ENCODE measurements at places on chromosomes 2 and 18.

DNA sequence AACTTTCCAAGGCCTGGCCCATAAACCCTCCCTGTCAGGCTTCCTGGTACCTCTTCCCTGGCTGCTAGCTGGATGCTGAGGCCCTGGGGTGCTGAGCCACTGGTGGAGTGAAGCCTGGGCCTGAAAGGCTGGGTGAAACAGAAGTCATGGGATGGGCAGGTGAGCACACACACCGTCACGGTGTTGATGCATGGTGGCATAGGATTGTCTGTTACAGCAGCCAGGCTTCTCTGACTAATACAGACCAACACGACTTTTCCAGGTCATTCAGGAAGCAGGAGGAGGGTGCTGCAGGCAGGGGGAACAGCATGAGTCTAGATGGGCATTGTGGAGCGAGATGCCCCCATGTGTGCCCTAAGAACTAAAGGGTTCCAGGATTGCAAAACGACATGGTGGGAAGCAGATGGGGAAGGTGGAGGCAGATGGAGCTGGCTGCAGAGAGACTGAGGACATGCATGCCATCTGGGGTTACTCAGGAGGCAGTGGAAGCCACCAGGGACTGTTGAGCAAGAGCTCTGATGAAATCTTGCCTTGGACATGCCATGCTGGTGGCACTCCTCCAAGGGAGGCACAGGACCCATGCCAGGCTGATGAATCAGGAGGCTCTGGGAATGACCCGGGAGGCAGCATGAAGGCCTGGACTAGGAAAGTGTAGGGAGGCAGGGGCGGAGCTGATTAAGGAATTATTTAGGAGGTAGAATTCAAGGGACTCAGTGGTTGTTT is 480.9 kb downstream of the TSN start:
- DNase-seq = no peak

- no peak for DNase-seq
Observed at GRCh38 chr2:154447727-154448418, 250.6 kb upstream of the KCNJ3 start.

GRCh38 chr18:58344080-58344670 is 284.7 kb downstream of the ALPK2 start:
- DNase-seq = no peak

- no peak for DNase-seq
Observed at GRCh38 chr18:48917579-48918517, 32.9 kb downstream of the SMAD7 start.

DNA sequence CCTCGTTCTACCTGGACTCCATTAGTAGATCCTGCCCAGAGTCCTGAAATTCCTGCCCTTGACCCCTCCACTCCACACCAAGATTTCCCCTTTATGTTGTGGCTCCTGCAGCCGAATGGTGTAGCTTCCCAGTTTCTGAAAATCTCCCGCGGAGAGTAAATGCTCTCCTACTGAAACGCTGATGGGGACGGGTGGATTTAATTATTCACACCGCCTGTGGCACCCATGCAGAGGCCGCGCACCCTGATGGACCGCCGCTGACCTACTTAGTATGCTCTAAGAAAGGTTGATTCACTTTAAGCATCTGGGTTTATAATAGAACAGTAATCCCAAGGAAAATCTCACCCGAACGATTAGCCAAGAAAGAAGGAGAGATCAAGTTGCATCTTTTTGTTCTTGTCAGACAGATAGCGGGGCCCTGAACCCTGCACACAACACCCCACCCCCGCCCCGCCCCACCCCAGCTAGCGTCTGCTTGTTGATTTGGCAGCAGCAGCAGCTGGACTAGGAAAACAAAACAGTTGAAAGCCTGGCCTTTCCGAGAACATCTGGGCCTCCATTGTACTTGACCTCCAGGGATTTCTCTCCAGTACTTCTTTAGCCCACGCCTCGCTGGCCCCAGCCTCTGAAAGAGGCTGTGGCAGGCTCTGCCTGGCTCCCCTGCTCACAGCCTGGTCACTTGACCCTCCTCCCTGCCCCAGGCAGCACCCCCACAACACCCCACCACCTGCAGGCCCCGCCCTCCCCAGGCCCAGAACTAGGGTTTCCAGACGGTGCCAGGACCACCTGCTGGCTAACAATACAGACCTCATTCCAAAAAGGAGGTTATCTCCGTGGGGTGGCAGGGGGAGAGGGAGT is 53.6 kb downstream of the DPYSL5 start:
- DNase-seq = no peak

- DNase-seq = no peak
Observed at GRCh38 chr2:147482111-147482895, 362.5 kb upstream of the ACVR2A start.

DNA sequence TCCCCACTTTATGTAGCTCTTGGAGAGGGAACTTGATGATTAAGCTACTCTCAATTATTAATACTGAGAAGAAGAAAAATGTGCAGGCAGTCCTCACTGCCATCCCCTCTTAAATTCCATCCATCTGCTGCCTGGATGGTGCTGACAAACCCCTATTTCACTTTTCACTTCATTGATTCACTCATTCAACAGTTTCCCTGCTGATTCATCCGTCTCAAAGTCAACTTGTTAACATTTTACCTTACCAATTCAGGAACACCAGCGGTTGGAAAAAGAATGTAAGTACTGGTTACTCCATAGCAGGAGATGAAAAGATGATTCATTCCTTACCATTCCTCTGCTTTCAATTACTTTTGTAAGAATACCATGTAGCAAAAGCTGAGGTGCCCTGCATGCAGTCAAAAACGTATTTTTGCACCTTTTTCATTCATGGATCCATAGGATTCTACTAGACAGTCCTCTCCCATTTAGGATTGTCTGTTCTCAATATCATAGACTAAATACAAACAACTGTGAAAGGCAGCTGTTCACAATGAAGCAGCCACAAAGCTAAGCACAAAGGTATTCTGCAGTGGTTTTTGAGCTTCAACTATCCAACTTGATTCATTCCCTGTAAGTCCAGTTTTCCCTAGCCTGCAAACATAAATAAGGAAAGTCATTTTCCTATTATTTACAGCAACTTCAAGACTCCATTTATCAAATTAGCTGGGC is 262.0 kb downstream of the MREG start:
- no peak for DNase-seq

DNA sequence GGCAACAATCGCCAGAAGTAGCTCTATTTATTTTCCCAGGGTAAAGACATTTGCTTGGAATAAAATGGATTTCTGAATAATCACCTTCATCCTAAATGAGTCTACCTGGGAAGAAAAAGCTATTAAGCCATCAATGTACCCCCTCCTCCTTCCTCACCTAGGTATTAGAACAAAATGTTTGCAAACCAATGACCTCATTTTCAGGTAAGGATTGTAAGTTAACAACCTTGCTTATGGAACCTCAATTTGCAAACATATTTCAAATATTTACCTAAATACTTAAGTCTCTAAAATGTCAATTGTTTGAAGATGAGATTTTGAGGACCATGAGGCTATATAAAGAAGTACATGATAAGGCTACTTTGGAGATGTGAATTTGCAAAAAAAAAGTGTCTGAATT is 43.9 kb downstream of the CAVIN2 start:
- DNase-seq = no peak

- no peak for DNase-seq
Observed at GRCh38 chr2:69291004-69291650, 95.9 kb downstream of the GFPT1 start.

GRCh38 chr2:17104454-17104853 is 413.8 kb downstream of the RAD51AP2 start:
- DNase-seq = no peak

GRCh38 chr18:62637807-62638687 is 77.3 kb upstream of the PHLPP1 start:
- peak; percentile 6 for DNase-seq

- no peak for DNase-seq
Observed at GRCh38 chr2:16513626-16514025, 152.0 kb downstream of the CYRIA start.

DNA sequence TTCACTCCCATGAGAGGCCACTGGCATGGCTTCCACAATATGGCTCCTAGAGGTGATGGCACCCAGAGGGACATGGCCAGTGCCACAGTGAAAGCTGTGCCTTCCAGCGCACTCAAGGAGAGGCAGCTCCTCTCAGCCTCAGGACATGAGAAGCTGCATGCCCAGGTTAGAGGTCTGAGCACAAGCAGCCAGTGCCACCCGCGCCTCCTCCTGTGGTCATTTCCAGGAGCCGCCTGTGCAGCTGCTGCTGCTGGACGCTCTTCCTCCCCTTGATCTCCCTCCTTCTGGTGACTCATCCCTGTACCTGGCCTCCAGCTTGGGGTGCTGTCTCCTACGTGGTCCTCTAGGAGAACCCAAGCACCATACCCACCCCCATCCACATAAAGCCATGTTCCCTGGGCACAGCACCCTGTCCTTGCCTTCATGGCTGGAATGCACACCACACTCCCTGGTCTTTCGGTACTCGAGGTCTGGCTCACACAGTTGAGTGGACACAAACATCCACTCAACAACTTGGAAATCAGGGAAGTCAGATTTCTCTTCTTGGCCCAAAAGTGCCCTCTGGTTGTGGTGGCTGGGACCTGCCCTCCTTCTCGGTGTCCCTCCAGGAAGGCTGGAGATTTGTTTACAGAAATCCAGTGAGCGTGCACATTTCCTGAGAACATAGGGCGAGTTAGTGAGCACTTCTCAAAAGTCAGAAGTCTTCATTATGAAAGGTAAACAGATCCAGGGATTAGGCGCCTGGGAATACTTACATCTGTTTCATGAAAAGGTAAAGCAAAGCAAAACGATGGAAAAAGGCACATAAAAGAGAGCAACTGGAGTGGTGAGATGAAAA is 96.7 kb downstream of the EIPR1 start:
- DNase-seq = no peak

DNA sequence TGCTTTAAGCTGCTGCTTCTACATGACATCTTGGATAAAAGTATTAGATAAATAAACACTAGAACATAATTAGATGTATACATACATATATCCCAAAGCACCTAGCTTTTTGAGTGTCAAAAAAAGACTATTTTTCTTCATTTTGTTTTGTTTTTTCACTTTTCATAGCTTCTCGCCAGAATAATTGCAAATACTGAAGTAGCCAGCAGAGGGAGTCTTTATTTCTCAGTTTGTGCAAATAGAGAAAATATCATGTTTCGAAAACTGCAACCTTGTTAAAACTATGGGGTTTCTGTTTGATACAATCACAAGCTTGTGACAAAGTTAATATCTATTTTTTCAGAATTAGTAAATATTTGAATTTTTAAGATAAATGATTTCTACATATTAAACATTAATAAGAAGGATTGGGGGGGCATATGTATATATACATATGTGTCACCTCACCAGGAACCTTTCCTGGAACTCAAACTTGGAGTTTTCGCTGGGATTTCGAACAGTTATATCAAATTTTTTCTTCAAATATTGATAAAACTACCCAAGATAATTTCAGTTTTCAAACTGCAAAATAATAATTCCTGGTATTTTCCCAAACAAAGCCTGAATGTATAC is 61.0 kb downstream of the GRB14 start:
- DNase-seq = no peak

GRCh38 chr2:224524657-224525056 is 60.5 kb downstream of the CUL3 start:
- no peak for DNase-seq

DNA sequence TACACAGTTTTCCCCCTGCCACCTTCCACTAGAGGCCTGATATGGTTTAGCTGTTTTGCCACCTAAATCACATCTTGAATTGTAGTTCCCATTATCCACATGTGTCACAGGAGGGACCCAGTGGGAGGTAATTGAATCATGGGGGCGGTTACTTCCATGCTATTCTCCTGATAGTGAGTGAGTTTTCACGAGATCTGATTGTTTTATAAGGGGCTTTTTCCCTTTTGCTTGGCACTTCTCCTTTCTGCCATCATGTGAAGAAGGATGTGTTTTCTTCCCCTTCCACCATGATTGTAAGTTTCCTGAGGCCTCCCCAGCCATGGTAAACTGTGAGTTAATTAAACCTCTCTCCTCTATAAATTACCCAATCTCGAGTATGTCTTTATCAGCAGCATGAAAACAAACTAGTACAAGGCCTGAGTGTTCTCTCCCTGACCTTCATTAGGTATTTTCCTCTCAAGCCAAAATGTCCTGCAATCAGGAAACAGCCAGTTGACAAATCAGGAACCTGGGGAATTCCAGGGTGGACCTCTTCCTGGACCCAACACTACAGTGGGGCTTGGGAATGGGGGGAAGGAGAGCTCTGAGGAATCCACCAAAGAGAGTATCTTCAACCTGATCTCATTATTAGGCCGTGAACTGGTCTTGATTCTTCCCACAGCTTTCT is 129.9 kb downstream of the TXNL1 start:
- DNase-seq = no peak

GRCh38 chr2:204744506-204744905 is 199.2 kb downstream of the PARD3B start:
- DNase-seq = no peak

All from stimulated activated CD8-positive, alpha-beta memory T cell treated with anti-CD3 and anti-CD28 coated beads, Interleukin-15, amount 100 ng/mL, for 24 hours (primary cell).